ENCODE measurements at places on chromosomes 5 and 9. TPM values are rescaled to one million over a fixed set of nuclear protein-coding genes. Genes with fewer than 3 reads are reported as not detected.

IER5L gene
- total RNA-seq, result 11.9 TPM

GABRG2 gene
- not detected for total RNA-seq

SV2C gene
- not detected for total RNA-seq

FBXL7 gene
- not detected for total RNA-seq

UCK1 gene
- total RNA-seq, result 20.0 TPM

FLT4 gene
- total RNA-seq, result not detected

CARD9 gene
- 0.69 TPM for total RNA-seq

- no peaks in the 10 kb centered on the region for H3K36me3 ChIP-seq
- no peak for DNase-seq
- no peaks in the 10 kb centered on the region for H3K27me3 ChIP-seq
- H3K4me1 ChIP-seq, result no peaks in the 10 kb centered on the region
- H3K4me3 ChIP-seq, result no peak overlapping the region
Measured at GRCh38 chr5:170028124-170028523, 47.8 kb upstream of the INSYN2B start.

GRCh38 chr5:168472329-168472728, 13.9 kb upstream of the RARS1 start:
- no peaks in the 10 kb centered on the region for H3K27me3 ChIP-seq
- peak; percentile 78 for DNase-seq
- H3K27ac ChIP-seq, result peak overlapping the region; percentile 6
- no peak overlapping the region for H3K4me3 ChIP-seq
- peaks cover 15% of the 10 kb centered on the region for H3K4me1 ChIP-seq
- H3K36me3 ChIP-seq, result peaks cover 29% of the 10 kb centered on the region

GRCh38 chr9:10614196-10614800, 1.5 kb upstream of the PTPRD start:
- no peak overlapping the region for H3K27ac ChIP-seq
- peaks cover 99% of the 10 kb centered on the region for H3K27me3 ChIP-seq
- no peaks in the 10 kb centered on the region for H3K36me3 ChIP-seq
- DNase-seq, result no peak
- peak overlapping the region; percentile 28 for H3K4me3 ChIP-seq
- peaks cover 5% of the 10 kb centered on the region for H3K4me1 ChIP-seq

GRCh38 chr5:16983972-16984371, 47.9 kb upstream of the MYO10 start:
- no peaks in the 10 kb centered on the region for H3K27me3 ChIP-seq
- no peak overlapping the region for H3K4me3 ChIP-seq
- H3K27ac ChIP-seq, result no peak overlapping the region

DNA sequence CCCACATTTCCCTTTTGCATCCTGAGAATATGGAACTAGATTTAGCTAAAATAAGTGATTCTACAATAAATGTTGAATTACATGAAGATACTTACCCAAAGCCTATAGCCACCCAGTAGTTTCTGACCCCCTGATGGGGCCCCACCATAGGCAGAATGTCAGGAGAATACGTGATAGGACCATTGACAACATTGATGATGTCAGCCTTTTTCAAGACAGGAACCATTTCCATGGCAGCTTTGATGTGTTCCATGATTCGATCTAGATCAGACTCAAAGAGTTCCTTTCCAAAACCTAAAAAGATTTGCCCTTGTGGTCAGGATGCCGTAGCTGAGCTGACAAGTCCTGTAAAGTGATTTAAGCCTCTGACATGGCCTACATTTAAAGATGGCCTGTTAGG, 27.3 kb downstream of the DMGDH start:
- no peak overlapping the region for H3K27ac ChIP-seq
- no peak for DNase-seq
- H3K4me3 ChIP-seq, result no peak overlapping the region
- H3K4me1 ChIP-seq, result no peaks in the 10 kb centered on the region
- H3K27me3 ChIP-seq, result no peaks in the 10 kb centered on the region

DNA sequence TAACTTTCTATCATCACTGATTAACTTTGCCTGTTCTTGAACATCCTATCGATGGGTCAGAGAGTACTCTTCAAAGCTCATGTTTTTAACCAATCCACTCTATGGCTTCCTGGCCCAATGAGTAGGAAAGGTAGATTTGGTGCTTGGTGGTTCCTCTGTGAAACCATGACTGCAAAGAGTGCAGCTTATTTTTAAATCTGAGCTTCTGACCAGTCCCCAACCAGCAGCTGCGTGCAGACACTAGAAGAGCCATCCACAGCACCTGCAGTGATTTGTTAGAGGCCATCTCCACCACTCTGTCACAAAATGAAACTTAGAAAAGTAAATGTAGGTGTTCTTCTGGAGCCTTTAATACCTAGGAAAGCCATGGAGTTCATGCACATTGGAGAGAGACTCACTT, 107.3 kb upstream of the WWC1 start:
- no peaks in the 10 kb centered on the region for H3K36me3 ChIP-seq
- H3K4me1 ChIP-seq, result peaks cover 6% of the 10 kb centered on the region
- H3K27ac ChIP-seq, result no peak overlapping the region

DNA sequence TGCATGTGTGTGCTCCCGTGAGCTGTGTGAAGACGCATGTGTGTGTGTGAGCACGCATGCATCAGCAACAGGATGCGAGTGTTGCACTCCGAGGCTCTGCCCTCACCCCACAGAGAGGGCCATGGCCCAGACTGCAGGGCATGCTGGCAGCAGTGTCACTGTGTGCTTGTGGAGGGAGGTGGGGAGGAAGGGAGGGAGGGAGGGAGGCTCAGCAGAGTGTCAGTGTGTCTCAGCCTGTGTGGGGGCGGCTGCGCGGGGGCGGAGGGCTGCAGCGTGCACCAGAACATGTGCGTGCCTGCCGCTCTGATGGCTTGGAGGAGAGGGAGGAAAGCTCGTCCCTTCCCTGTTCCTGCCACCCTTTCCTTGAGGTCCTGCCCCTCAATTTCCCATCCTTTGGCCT, 5.3 kb downstream of the CAMK2A start:
- H3K4me1 ChIP-seq, result no peaks in the 10 kb centered on the region
- no peak overlapping the region for H3K27ac ChIP-seq
- no peak overlapping the region for H3K4me3 ChIP-seq
- no peaks in the 10 kb centered on the region for H3K36me3 ChIP-seq
- peaks cover 16% of the 10 kb centered on the region for H3K27me3 ChIP-seq

DNA sequence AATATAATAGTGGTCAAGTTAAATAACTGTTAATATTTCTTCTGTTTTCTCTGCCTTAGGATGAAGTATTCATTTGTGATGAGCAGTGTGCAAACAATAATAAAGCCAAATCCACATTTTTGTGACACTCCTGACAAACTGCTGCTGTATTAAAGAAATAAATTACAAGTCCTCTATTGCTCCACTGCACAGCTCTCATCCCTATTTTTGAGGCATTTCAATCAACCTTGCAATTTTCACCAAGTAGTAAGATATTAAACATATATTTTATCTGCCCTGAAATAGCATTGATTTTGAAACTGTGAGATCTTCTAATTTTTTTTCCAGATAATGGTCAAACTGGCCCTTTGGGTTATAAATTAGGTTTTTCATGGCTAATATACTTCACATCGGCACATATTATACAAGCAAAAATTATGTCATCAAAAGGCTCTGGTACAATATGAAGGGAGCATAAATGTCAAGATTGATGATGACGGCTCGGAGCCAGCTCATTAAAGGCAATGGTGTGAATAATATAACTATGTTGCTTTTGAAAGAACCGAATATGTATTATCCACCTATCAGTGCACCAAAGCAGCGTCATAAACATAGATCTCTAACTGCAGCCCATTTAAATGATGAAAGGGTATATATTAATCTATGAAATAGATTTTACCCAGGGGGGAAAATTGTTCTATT, 764.9 kb downstream of the DNAH5 start:
- H3K27ac ChIP-seq, result no peak overlapping the region
- no peaks in the 10 kb centered on the region for H3K27me3 ChIP-seq
- DNase-seq, result no peak
- H3K4me3 ChIP-seq, result no peak overlapping the region

- peaks cover 35% of the 10 kb centered on the region for H3K36me3 ChIP-seq
- H3K4me3 ChIP-seq, result no peak overlapping the region
- no peak overlapping the region for H3K27ac ChIP-seq
- no peak for DNase-seq
Measured at GRCh38 chr5:123365156-123365555, 58.0 kb downstream of the CEP120 start.

- no peak for DNase-seq
- H3K27me3 ChIP-seq, result no peaks in the 10 kb centered on the region
- no peaks in the 10 kb centered on the region for H3K4me1 ChIP-seq
- no peak overlapping the region for H3K27ac ChIP-seq
- H3K4me3 ChIP-seq, result no peak overlapping the region
Measured at GRCh38 chr5:17079562-17079961, 137.9 kb upstream of the BASP1 start.

DNA sequence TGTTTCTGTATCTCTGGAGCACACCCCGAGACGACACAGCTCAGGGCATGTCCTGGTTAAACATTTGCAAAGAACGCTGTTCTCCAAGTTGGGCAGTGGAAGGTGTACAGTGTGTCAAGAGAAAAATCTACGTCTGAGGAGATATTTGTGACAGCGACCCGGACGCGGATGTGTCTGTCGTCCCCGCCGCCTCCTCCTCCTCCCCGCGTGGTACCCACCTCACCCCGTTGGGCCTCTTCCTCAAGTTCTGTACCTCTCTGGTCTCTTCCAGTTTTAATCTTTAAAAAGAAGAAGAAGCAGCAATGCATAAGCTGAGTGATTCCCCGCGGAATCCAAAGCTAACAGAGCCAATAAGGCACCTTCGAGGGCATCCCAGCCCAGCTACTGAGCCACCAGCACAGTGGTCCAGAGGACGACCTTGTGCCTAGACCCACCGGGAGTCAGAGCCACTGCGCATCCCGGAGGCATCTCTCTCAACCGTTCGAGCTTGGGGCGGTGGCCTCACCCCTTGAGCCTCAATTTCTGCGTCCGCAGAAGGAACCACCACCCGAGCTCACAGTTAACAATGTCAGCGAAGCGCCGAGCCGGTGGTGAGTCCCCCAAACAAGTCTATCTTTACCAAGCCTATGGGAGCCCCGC, 467 bp downstream of the C9orf78 start:
- H3K27ac ChIP-seq, result peak overlapping the region; percentile 98
- H3K36me3 ChIP-seq, result peaks cover 37% of the 10 kb centered on the region
- no peaks in the 10 kb centered on the region for H3K27me3 ChIP-seq
- no peak for DNase-seq
- H3K4me1 ChIP-seq, result peaks cover 26% of the 10 kb centered on the region

DNA sequence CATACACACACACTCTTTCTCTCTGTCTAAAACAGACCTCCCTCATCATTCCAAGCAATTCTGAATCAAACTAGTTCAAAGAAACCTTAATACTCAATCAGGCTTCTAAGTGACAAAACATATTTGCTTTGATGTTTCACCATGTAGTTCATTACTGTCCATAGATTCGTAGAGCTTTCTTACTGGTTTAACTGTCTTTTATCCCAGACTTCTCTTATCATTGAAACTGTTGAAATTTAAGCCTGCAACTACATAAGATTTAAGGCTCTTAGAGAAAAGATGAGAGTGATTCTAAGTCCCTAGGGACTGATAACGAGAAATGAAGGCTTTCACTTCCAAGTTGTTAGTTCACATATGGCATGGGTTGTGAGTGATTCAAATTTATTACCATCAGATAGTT, 11.0 kb upstream of the PLAC8L1 start:
- DNase-seq, result no peak
- H3K27ac ChIP-seq, result no peak overlapping the region
- no peaks in the 10 kb centered on the region for H3K27me3 ChIP-seq
- H3K4me3 ChIP-seq, result no peak overlapping the region
- no peaks in the 10 kb centered on the region for H3K4me1 ChIP-seq
- peaks cover 85% of the 10 kb centered on the region for H3K36me3 ChIP-seq

DNA sequence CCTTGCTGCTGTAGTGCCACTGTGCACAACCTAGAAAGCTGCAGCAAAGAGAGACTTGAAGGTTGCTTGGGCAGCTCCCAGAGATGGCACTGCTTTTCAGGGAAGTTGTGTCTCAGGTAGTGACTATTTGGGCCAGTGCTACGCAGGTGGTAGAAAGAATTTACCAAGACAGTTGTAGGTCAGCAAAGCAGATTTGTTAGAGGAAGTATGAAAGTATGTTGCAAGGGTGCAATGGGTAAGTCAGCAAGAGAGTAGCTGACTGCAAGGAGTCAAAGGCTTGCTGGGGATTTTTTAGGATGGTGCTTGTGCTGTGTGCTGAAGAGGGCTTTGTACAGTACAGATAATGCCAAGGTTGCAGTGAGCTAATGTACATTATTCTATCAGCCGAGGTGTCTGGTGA, 33.5 kb upstream of the SPARC start:
- H3K4me1 ChIP-seq, result no peaks in the 10 kb centered on the region
- no peaks in the 10 kb centered on the region for H3K36me3 ChIP-seq
- no peak overlapping the region for H3K27ac ChIP-seq
- H3K4me3 ChIP-seq, result no peak overlapping the region
- no peak for DNase-seq

GRCh38 chr9:89524963-89525362, 27.1 kb upstream of the SEMA4D start:
- H3K27me3 ChIP-seq, result peaks cover 26% of the 10 kb centered on the region
- H3K4me1 ChIP-seq, result peaks cover 9% of the 10 kb centered on the region
- no peaks in the 10 kb centered on the region for H3K36me3 ChIP-seq
- H3K4me3 ChIP-seq, result no peak overlapping the region
- no peak for DNase-seq

- peaks cover 6% of the 10 kb centered on the region for H3K36me3 ChIP-seq
- no peak overlapping the region for H3K4me3 ChIP-seq
- H3K27ac ChIP-seq, result no peak overlapping the region
- H3K27me3 ChIP-seq, result no peaks in the 10 kb centered on the region
Measured at GRCh38 chr5:149740341-149740740, 10.2 kb downstream of the PPARGC1B start.

DNA sequence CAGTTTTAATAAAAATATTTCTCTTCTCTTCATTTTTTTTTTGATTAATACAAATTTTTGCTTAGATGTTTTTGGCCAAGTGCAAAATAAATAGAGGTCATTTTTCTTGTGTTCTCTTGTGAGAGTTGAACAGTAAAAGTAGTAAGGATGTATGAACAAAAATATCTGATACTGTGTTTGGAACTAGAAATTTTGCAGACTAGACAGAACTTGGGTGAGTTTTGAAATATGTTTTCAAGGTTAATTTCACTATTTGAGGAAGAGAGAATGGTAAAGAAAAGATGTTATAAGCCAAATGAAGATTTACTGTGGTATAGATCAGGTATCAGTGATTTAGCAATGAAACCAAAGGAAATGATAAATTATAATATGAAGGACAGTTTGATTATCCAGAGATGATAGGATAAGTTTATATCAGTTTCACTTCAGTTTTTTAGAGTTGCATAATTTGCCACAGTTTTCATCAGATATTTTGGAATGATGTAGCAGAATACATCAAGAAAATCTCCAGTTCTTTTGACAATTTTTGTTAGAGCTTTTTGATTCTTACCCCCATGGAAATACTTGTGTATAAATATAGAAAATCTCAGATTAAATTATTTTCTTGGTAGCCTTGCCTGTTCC, 147.9 kb upstream of the VCAN start:
- no peak for DNase-seq
- H3K4me3 ChIP-seq, result no peak overlapping the region
- H3K27ac ChIP-seq, result no peak overlapping the region
- H3K4me1 ChIP-seq, result no peaks in the 10 kb centered on the region
- no peaks in the 10 kb centered on the region for H3K36me3 ChIP-seq

DNA sequence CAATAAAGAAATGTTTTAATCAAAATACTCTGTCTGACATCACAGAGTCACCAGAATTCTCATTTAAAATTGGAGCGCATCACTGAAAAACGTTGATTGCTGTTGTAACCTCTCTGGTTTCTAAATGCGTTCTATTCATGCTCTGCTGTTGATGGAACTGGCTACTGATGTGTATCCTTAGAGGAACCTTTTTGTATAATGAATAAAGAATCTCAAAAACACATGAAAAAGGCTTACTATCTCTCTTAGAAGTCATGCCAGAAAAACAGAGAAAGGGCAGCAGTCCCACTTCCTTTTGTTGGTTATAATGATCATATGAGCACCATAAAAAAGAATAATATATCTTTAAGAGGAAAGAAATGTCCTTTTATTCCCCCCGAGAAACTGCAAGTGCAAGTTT, 615.5 kb downstream of the TLE1 start:
- no peaks in the 10 kb centered on the region for H3K4me1 ChIP-seq
- DNase-seq, result no peak
- no peaks in the 10 kb centered on the region for H3K36me3 ChIP-seq
- H3K27ac ChIP-seq, result no peak overlapping the region
- H3K4me3 ChIP-seq, result no peak overlapping the region
